ENCODE measurements at places on chromosomes 1 and 21.

- no peak for DNase-seq
Measured at GRCh38 chr1:116488071-116488470, 82.8 kb downstream of the CD58 start.

DNA sequence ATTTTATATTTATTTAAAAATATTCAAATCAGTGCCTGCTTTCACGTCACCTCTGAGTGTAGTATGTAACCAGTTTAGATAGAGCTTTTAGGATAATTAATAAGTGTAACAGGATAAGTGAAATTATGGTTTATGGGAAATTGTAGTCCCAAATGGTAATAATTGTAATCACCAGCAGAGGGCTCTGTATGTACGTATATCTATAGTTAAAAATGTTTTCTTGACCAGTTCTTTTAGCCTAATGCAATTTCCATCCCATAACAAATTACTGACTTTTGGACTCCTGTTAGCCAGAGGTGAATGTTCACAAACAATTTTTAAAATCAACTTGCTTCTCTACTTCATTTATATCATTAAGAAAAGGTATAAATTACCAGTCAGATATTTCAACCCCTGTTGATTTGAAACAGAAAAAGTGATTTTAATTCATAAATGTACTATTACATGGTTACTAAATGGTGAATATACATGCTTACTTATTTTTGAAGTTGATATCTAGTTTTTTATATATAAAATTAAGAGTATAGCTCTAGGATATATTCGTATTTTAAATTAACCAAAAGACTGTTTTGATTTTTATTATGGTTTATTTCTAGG lies 25.3 kb downstream of the SLC30A7 start:
- DNase-seq, result peak; percentile 76

DNA sequence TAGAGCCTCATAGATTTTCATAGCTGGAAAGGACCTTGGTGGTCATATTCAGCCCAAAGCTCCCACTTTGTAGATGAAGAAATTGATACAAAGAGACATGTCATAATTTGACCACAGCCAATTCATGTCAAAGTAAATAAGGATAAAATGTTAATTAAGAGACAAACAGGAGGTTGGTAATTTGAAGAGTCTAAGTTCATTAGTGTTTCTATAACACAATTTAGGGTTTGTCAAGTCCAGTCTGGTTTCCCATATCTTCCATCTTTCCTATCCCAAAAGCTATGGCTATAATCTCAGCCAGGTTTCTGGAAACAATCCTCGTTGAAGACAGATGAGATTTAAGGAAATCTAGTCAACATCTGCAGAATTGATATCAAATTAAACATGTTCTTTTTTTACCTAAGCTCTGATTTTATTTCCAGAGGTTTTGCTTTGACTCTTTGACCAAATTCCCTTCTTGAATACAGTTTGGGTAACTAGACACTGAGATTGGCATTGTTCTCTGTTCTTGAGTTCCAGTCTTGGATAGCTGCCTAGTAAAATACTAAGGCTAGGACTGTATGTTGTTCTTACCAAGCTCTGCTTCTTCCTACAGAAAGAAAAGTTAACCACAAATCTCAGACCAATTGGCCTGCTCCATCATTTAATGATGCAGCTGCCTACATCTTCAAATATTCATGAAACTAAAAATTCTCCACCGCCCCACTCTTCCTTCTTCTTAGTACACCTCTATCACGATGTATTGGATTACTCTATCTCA lies 62.0 kb downstream of the SLC44A5 start:
- no peak for DNase-seq

DNA sequence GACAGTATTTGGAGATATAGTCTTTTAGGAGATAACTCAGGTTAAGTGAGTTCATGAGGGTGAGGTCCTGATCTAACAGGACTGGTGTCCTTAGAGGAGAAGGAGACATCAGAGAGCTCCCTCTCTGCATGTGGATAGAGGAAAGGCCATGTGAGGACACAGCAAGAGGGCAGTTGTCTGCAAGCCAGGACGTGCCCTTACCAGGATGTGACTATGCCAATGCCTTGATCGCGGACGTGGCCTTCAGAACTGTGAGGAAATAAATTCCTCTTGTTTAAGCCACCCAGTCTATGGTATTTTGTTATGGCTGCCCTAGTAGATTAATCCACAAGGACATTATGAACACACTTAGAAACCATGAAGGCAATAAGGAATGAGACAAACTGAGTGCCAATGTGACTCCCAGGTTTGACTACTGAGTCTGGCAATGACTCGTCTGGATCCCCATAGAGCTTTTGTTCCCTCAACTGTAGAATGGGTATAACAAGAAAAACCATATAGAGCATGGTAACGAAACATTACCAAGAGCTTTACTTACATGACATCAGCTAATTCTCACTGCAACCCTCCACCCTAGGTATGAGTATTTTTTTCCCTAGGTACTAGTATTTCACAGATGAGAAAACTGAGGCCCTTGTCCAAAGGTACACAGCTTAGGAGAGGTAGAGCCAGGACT lies 6.5 kb downstream of the URB1 start:
- DNase-seq, result no peak

DNA sequence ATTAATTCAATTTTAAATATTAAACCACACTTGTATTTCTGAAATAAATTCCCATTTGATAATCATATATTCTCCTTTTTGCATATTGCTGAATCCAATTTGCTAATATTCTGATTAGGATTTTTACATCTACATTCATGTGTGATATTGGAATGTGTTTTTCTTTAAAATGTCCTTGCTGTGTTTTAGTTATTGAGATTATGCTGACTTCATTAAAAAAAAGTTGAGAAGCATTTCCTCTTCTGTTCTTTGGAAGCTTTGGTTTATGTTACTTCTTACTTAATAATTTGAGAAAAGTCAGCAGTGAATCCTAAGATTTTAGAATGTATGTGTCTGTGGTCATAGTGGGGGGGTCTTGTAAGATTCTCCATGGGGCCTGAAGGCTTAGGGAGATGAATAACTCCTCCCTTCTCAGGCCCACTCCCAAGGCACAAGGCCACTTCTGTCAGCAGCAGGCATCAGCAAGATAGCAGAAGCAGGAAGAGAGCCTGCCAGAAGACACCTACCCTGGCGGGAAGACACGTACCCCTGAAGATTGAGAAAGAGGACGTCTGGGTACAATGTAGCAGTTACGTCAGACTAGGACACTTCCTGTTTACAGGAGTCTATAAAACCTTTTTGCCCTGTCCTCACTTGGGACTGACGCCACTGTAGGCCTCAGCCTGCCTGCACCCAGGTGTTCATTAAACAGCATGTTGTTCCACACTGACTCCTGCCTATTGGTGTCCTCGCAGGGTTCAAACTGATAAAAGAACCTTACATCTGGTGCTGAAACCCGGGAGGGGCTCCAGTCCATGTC lies 56.9 kb downstream of the ODF2L start:
- no peak for DNase-seq

DNA sequence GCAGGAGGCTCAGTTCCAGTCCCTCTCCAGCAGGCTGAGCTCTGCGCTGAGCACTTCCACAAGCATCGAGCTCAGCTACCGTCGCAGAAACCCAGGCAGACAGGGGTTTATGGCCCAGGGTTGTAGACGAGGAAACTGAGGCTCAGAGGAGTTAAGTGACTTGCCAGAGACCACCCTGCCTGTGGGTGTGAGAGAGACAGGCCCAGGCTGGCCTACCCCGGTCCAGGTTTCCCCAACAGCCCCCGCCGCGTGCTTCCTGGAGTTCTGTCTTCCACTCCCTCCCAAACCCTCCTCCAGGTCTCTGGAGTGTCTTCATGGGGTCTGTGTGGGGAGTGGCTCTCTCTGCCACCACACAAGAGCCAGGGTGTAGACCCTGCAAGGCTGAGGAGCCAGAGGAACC lies 615.9 kb downstream of the PTPRU start:
- DNase-seq, result no peak

DNA sequence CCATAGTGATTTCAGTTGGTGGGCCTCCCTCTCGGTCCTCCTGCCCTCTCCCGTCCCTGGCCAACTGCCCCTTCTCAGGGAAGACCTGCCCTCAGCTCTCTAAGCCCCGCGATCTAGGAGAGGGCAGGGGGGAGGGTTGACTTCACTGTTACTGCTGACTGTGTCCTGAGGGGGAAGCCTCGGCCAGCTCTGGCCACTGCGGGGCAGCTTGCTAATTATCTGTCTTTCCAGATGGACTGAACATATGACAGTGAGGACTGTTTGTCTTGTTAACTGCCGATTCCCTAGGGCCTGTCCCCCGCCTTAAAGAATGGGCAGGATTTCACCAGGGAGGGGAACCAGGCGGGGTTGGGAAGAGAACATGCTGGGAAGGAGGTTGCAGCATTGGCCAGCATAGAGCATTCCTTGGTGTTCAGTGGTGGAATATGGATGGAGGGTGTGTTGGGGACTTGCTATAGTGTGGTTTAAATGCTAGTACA lies 22.9 kb downstream of the NIPAL3 start:
- peak; percentile 29 for DNase-seq

DNA sequence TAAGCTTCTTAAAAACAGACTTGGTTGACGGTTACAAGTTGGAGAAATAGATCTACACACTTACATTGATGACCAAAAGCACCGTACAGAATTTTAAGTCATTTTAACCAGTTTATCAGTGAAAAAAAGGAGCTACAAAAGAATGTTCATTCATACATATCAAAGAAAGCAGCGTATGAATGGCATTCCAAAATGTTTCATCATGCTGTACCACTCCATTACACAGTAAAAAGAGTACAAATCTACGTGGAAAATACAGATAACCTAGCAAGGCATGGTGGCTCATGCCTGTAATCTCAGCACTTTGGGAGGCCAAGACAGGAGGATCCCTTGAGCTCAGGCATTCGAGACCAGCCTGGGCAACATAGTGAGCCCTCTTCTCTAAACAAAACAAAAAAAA lies 40.3 kb downstream of the ZZZ3 start:
- DNase-seq, result no peak

DNA sequence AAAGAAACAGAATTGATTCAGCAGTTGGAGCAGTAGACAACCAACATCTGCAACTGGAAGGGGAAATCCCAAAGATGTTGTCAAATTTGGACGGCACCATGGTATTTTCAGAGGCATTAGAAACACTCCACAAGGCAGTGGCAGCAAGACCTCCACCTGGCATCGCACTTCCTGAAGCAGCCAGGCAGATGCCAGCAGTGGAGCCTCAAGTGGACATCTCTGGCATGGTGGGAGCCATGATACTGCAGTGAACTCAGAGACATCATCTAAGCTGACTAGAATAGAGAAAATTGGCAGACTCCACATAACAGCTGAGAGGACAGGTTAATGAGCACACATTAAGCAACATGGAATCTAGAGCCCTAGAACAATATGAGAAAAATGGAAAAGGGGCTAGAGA lies 33.9 kb upstream of the RGS8 start:
- DNase-seq, result no peak

- DNase-seq, result no peak
Measured at GRCh38 chr21:41499920-41500319, 8.0 kb downstream of the TMPRSS2 start.

DNA sequence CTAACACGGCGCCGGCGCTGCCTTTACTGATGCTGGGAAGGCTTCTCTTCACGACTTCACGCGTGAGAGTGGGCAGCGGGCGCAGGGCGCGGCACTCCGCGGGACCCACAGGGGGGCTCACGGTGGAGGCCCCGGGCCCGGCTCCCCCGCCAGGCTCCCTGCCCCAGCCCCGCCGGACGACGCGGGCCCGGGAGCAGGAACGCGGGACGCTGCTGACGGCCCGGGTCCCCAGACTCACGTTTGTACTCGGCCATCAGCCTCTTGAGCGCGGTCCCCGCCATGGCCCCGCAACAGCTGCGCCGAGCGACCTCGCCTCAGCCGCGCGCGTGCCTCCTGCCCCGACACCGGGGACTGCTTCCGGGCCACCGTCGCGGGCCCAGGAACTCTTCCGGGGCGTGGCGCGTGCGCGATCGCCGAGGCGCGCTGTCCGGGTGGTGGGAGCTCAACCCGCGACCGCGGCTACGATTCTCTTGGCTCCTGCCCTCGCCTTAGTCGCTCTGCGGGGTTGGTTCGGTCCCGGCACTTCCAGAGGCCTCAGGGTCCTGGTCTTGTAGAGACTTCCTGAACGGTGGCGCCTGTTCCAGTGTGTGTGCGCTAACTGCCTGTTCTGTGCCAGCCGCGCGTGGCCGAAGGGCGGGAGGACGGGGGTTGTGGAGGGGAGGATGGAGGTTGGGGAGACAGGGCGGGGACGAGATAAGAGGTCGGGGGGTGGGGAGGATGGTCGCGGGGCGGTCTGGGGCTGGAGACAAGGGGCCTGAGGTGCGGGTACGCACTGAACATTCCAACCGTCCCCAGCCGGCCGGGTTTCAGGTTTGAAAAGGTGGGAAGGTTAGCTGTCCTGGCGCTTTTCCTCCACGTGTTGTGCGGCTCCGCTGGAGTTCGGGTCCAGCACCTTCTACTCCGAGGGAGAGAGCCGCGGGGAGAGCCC lies at the start of gene UBE2G2:
Gene UBE2G2 (minus strand): TSS at position 353 of the 928 bp plus-strand sequence. CDS start 72 bp downstream, at position 281.
- peak; percentile 83 for DNase-seq

DNA sequence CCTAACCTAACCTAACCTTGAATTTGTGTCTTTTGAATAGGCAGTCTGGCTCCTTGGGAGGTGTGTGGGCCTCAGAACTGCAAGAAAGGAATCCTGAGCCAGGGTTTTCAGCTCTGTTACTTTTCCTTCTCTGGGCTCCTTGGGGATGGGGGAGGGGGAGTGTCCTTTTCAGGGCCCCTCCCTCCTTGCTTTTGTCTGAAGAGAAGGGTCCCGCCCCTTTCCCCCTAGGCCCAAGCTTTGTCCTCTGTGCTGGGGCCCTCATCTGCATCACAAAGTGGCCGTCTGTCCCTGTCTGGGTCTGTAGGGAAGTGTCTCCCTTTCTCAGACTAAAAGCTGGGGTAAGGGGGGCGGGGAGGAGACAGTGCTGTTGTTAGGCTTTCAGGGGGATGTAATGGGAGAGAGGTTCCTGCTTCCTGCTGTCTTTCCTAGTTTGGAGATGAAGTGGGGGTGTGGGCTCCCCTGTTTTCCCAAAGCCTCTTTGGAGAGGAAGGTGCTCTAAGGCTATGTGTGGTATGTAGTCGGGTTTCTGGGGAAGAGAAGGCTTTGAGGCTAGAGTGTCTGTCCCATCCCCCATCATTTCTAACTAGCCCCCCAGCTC lies 3.1 kb downstream of the AGO1 start:
- DNase-seq, result peak; percentile 99

GRCh38 chr21:46347791-46348381 lies 23.9 kb downstream of the PCNT start:
- no peak for DNase-seq

GRCh38 chr1:180912211-180912800 lies 391 bp upstream of the KIAA1614 start:
- DNase-seq, result peak; percentile 79

GRCh38 chr1:50430010-50430405 lies 6.8 kb upstream of the DMRTA2 start:
- DNase-seq, result no peak

- no peak for DNase-seq
Measured at GRCh38 chr1:34409689-34410229, 233.1 kb downstream of the C1orf94 start.

- no peak for DNase-seq
Measured at GRCh38 chr1:225425201-225425786, 2.5 kb downstream of the LBR start.

GRCh38 chr21:42846221-42846620 lies 33.1 kb downstream of the WDR4 start:
- DNase-seq, result no peak

- DNase-seq, result no peak
Measured at GRCh38 chr1:25065795-25066238, 135.7 kb upstream of the RUNX3 start.

Measured in GM23338 (cell line).